ENCODE measurements at places on chromosomes 3 and 15. TPM values are rescaled to one million over a fixed set of nuclear protein-coding genes. Genes with fewer than 3 reads are reported as not detected.

DNA sequence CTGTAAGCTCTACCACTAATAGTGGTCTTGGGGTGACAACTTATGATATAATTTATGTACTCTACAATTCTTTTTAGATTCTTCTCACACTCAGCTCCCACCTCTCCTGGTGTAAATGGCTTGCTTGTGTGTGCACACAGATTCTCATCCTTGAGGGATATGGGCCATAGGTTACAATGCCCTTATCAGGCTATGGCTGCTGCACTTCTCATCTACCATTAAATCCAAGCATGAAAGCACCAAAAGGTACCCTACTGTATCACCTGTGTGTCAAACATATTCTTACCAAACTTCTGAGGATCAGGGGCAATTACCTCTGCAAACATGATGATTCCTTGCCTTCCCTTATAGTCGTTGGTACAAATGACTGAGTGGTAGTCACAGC lies 891.9 kb downstream of the SQOR start:
- no peak overlapping the region for H3K27ac ChIP-seq
- H3K4me1 ChIP-seq: no peaks in the 10 kb centered on the region
- H3K27me3 ChIP-seq: no peaks in the 10 kb centered on the region
- no peak for DNase-seq
- H3K36me3 ChIP-seq: no peaks in the 10 kb centered on the region

GRCh38 chr3:55543181-55543614 lies 56.1 kb upstream of the WNT5A start:
- no peaks in the 10 kb centered on the region for H3K36me3 ChIP-seq
- no peak overlapping the region for H3K27ac ChIP-seq
- no peaks in the 10 kb centered on the region for H3K27me3 ChIP-seq
- DNase-seq: no peak
- H3K4me1 ChIP-seq: no peaks in the 10 kb centered on the region

- H3K4me1 ChIP-seq: no peaks in the 10 kb centered on the region
- peaks cover 8% of the 10 kb centered on the region for H3K27me3 ChIP-seq
- DNase-seq: no peak
- no peak overlapping the region for H3K27ac ChIP-seq
- no peak overlapping the region for H3K4me3 ChIP-seq
- no peaks in the 10 kb centered on the region for H3K36me3 ChIP-seq
Observed at GRCh38 chr3:150236316-150237082, 171.6 kb upstream of the TSC22D2 start.

GRCh38 chr3:143337387-143337786 lies 217.8 kb downstream of the CHST2 start:
- no peaks in the 10 kb centered on the region for H3K27me3 ChIP-seq
- no peaks in the 10 kb centered on the region for H3K4me1 ChIP-seq
- H3K27ac ChIP-seq: no peak overlapping the region

GRCh38 chr3:96813134-96813819 lies 1.1 kb upstream of the EPHA6 start:
- H3K4me3 ChIP-seq: peak overlapping the region; percentile 78
- H3K4me1 ChIP-seq: peaks cover 8% of the 10 kb centered on the region
- DNase-seq: peak; percentile 90

- H3K4me1 ChIP-seq: peaks cover 44% of the 10 kb centered on the region
- peak overlapping the region; percentile 77 for H3K4me3 ChIP-seq
- peaks cover 31% of the 10 kb centered on the region for H3K36me3 ChIP-seq
- no peak for DNase-seq
Observed at GRCh38 chr15:59685737-59686297, 3.3 kb downstream of the BNIP2 start.

DNA sequence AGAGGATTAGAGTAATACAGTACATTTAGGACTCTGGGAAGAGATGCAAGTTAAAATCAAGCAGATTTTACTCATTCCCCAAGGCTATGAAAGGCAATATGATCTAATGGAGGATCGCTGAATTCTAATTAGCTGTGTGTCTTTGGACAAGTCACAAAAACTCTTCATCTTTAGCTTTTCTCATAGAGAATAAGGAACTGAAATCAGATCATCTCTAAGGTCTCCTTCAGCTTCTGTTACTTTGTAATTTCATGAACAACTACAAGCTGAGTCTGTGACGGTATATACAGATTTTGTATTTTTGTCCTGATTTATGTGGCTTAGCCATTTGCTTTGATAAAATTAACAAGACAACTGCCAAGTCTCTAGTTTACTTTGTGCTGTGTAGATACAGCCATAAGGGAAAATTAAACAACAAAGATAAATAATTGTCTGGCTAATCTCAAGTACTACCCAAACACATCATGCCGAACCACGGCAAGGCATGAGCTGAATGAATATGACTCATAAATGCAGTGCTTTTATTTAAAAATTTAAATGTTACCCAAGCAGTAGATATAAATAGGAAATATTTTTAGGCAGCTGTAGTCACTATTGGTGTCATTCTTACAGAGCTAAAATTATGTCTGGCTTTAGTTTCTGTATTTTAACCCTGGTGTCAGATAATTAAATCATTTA lies 81.5 kb downstream of the GAP43 start:
- no peak overlapping the region for H3K27ac ChIP-seq
- H3K4me3 ChIP-seq: no peak overlapping the region
- H3K36me3 ChIP-seq: no peaks in the 10 kb centered on the region
- no peaks in the 10 kb centered on the region for H3K4me1 ChIP-seq

DNA sequence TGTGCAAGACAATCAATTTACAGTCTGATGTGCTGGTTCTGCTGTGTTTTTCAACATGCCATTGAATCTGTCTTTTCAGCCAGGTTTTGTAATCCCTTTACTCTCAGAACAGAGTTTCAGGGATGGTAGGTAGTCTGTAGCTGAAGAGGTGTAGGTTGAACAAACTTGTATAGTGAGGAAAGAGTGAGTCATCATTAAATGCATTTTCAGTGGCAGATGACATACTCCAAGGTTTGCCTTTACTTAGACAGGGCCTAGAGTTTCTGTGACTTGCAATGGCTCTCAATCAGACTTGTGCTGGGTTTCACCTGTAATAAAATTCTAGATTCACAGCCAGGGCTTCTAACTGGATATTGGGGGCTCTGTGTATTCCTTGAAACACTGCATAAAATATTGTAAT lies 94.6 kb downstream of the CYP19A1 start:
- H3K36me3 ChIP-seq: no peaks in the 10 kb centered on the region
- H3K27ac ChIP-seq: peak overlapping the region; percentile 56

GRCh38 chr3:66487465-66487864 lies 13.4 kb downstream of the LRIG1 start:
- H3K4me3 ChIP-seq: no peak overlapping the region
- H3K36me3 ChIP-seq: peaks cover 33% of the 10 kb centered on the region
- no peak for DNase-seq
- peak overlapping the region; percentile 55 for H3K27ac ChIP-seq

- H3K36me3 ChIP-seq: no peaks in the 10 kb centered on the region
- H3K27me3 ChIP-seq: peaks cover 12% of the 10 kb centered on the region
- DNase-seq: no peak
Observed at GRCh38 chr3:126682009-126682408, 22.0 kb upstream of the CHCHD6 start.

- H3K4me3 ChIP-seq: no peak overlapping the region
- H3K36me3 ChIP-seq: no peaks in the 10 kb centered on the region
- peaks cover 9% of the 10 kb centered on the region for H3K27me3 ChIP-seq
- no peak for DNase-seq
- no peak overlapping the region for H3K27ac ChIP-seq
Observed at GRCh38 chr15:59322056-59322759, 50.5 kb downstream of the MYO1E start.

- H3K4me1 ChIP-seq: peaks cover 24% of the 10 kb centered on the region
- no peak for DNase-seq
- H3K36me3 ChIP-seq: peaks cover 9% of the 10 kb centered on the region
- H3K27me3 ChIP-seq: no peaks in the 10 kb centered on the region
- H3K27ac ChIP-seq: no peak overlapping the region
Observed at GRCh38 chr15:40958723-40959122, 5.5 kb downstream of the CHAC1 start.

DNA sequence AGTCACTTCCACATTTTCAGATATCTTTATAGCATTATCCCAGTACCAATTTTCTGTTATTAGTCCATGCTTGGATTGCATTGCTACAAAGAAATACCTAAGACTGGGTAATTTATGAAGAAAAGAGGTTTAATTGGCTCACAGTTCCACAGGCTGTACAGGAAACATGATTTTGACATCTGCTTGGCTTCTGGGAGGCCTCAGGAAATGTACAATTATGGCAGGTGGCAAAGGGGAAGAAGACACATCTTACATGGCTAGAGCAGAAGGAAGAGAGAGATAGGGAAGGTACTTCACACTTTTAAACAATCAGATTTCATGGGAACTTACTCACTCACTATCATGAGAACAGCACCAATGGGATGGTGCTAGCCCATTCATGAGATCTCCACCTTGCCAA lies 172.3 kb upstream of the GPR149 start:
- DNase-seq: no peak
- H3K27me3 ChIP-seq: no peaks in the 10 kb centered on the region
- H3K36me3 ChIP-seq: no peaks in the 10 kb centered on the region
- H3K4me1 ChIP-seq: no peaks in the 10 kb centered on the region

DNA sequence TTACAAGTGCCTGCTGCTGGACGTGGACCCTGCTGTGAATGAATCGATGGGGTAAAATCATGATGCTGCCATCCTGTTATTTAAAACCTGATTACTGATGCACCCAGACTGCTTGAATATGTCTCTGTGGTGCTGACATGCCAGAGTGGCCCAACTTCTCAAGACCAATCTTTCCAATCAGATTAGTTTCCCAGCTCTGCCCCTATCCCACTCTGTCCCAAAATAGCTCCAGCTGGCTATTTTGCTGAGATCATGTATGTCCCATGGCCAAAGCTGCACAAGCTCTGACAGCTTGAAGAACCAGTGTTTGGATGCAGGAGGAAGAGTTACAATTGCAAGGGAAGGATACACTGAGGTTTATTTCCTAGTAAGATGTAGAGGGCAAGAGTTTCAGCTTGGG lies 153.6 kb downstream of the TMEM108 start:
- no peak overlapping the region for H3K4me3 ChIP-seq
- H3K27ac ChIP-seq: no peak overlapping the region
- H3K36me3 ChIP-seq: no peaks in the 10 kb centered on the region
- no peaks in the 10 kb centered on the region for H3K4me1 ChIP-seq
- no peak for DNase-seq
- peaks cover 12% of the 10 kb centered on the region for H3K27me3 ChIP-seq

DNA sequence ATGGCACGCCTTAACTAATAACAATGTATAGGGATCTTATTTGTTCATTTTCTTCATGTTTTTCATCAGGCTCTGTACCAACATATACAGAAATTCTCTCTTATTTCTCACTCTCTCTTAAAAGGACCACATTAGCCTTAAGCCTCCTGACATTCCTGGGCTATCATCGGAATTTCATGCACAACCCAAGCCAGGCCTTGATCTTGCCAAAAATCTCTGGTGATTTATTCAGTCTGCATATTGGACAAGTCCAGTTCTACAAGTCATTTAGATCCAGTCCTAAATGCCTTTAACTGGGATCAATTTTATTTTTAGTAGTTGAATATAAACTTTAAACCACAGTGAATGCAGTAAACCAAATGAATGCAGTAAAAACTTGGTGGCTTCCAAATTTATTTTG lies 385.4 kb downstream of the MECOM start:
- no peak for DNase-seq
- H3K27ac ChIP-seq: no peak overlapping the region
- no peak overlapping the region for H3K4me3 ChIP-seq

- H3K36me3 ChIP-seq: no peaks in the 10 kb centered on the region
- H3K4me1 ChIP-seq: peaks cover 19% of the 10 kb centered on the region
- peaks cover 19% of the 10 kb centered on the region for H3K27me3 ChIP-seq
- H3K27ac ChIP-seq: peak overlapping the region; percentile 2
Observed at GRCh38 chr3:197465996-197466549, 89.7 kb downstream of the BDH1 start.

DNA sequence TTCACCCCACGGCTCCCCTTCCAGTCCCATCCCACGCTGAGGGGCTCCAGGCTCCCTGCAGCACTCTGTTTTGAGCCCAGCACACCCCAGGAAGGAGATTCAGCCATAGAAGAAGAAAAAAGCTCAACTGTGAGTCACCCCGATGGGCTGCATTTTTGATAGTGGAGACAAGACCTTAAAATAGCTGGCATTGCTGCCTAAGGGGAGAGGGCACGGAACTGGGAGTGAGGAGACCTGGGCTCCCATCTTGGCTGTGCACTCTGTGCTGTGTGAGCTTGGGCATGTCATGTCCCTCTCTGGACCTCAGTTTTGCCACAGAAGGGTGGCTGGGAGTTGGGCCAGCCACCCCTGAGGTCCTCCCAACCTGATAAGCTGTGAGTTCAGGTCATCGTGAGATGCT lies 57.2 kb upstream of the SMAD6 start:
- H3K4me1 ChIP-seq: peaks cover under 1% of the 10 kb centered on the region
- no peaks in the 10 kb centered on the region for H3K36me3 ChIP-seq
- no peak overlapping the region for H3K4me3 ChIP-seq
- DNase-seq: no peak
- H3K27ac ChIP-seq: no peak overlapping the region

GRCh38 chr3:24088782-24089181 lies 143.7 kb downstream of the NR1D2 start:
- H3K27ac ChIP-seq: no peak overlapping the region
- H3K36me3 ChIP-seq: no peaks in the 10 kb centered on the region
- H3K4me3 ChIP-seq: no peak overlapping the region
- H3K4me1 ChIP-seq: no peaks in the 10 kb centered on the region
- no peaks in the 10 kb centered on the region for H3K27me3 ChIP-seq

- H3K27me3 ChIP-seq: no peaks in the 10 kb centered on the region
- peak overlapping the region; percentile 84 for H3K27ac ChIP-seq
- H3K36me3 ChIP-seq: no peaks in the 10 kb centered on the region
- peaks cover 14% of the 10 kb centered on the region for H3K4me1 ChIP-seq
- H3K4me3 ChIP-seq: peak overlapping the region; percentile 80
- DNase-seq: peak; percentile 89
Observed at GRCh38 chr15:101320501-101321052, 25.5 kb upstream of the SNRPA1 start.

DNA sequence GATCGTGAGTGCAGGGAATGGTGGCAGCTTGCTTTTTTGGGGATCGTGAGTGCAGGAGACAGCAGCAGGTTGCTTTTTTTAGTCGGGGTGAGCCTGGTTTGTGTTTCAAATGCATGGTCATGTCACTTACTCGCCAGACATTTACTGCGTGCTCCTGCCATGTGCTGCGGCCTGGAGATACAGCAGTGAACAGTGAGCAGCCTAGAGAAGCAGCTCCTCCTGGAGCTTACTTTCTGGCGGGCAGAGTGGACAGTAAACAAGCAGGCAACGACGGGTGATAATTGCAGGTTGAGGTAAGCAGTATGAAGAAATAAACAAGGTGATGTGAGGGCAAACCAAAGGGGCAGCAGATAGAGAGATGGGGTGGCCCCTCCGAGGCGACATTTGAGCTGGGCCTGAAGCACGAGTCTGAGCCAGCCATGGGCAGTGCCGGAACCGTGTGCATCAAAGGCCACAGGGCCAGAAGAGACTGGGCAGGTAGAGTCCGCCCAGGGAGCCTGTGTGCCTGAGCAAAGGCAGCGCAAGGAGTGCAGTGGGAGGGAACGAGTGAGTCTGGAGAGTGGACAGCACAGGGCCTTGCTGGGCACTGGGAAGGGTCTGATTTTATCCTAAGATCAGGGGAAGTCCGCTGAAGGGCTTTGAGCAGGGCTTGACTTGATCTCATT lies 57.3 kb upstream of the RASA2 start:
- no peak overlapping the region for H3K27ac ChIP-seq
- H3K4me3 ChIP-seq: no peak overlapping the region
- peaks cover 9% of the 10 kb centered on the region for H3K4me1 ChIP-seq
- no peaks in the 10 kb centered on the region for H3K27me3 ChIP-seq
- H3K36me3 ChIP-seq: peaks cover 2% of the 10 kb centered on the region

KCNMB3 gene
- 0.70 TPM for total RNA-seq

ZNF280D gene
- 25.9 TPM for total RNA-seq

CORO2B gene
- total RNA-seq: 0.16 TPM

BTLA gene
- 33.7 TPM for total RNA-seq

SEMA3G gene
- 0.21 TPM for total RNA-seq

PEX11A gene
- 2.1 TPM for total RNA-seq

VPS18 gene
- total RNA-seq: 11.3 TPM

ZIC4 gene
- not detected for total RNA-seq

ATP13A5 gene
- not detected for total RNA-seq
